ENCODE measurements at places on chromosomes 3 and 15.

GRCh38 chr15:95326431-95327182 lies 1003.9 kb upstream of the NR2F2 start:
- DNase-seq = no peak

DNA sequence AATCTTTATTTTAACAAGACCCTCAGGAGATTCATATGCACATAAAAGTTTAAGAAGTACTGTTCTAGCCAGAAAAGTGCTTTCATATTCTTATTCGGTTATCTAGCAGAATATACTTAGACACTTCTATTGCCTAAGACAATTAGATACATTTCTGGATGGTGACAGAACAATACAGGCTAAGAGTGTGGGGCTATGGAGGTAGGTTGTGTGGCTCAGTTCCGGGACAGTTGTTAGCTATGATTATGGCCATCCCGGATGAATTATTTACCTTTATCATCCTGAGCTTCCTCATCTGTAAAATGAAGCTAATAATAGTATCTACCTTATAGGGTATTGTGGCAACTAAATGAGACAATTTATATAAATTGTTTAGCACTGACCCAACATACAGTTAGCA lies 6.6 kb downstream of the FAM98B start:
- no peak for DNase-seq

GRCh38 chr15:66401130-66402021 lies 14.7 kb downstream of the MAP2K1 start:
- no peak for DNase-seq

DNA sequence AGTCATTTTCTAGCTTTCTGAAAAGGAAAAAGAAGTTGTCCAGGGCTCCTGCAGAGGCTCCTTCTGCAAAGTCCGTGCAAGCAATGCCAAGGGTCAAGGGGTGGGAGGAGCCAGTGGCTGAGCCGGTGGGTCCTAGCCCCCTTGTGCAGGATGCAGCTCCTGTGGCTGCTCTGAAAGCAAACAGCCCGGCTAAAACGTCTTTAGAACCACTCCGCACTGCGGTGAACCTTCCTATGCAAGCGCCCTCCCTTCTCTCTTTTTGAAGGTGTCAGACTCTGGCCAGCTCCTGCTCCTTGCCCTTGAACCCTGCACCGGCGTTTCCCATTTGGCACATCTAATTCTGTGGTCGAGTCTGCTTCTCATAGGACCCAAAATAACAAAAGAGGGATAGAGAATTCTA lies 183.1 kb downstream of the UACA start:
- DNase-seq = no peak

- no peak for DNase-seq
Observed at GRCh38 chr3:174342941-174343501, 516.1 kb upstream of the NAALADL2 start.

Data from esophagus squamous epithelium (tissue), 5 donors.